ENCODE measurements at places on chromosomes 11 and 22.
A peak's percentile ranks its signal among the peaks of the same experiment; 100 is the strongest.

DNA sequence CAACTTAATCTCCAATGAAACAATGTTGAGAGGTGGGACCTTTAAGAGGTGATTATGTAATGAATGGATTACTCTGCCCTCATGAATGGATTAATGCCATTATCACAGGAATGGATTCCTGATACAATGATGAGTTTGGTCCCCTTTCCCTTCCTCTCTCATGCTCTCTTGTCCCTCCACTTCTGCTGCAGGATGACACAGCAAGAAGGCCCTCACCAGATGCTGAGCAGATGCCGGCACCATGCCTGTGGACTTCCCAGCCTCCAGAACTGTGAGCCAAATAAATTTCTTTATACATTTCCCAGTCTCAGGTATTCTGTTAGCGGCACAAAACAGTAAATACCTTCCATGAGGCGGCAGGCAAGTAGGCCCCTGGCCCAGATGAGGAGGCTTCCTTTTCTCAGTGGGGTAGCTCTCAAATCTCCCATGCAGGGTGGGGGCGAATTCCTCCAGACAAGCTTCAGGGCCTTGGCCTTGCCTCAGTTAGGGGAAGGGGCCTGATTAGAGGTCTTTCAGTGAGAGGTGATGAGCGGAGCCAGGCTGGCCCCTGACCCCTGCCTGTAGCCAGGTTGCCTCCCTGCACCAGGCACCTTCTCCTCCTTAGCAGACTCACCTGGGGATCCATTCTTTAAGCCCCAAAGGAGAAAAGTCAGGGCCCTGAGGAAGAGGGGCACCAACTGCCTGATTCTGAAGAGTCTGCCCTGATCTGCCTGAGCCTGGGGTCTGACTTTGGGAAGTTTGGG is 86.0 kb downstream of the RRM1 start:
- H3K27me3 ChIP-seq, result peaks cover 2% of the 10 kb centered on the region
- DNase-seq, result no peak
- no peaks in the 10 kb centered on the region for H3K36me3 ChIP-seq
- H3K4me3 ChIP-seq, result no peak overlapping the region
- H3K4me1 ChIP-seq, result peaks cover 6% of the 10 kb centered on the region

DNA sequence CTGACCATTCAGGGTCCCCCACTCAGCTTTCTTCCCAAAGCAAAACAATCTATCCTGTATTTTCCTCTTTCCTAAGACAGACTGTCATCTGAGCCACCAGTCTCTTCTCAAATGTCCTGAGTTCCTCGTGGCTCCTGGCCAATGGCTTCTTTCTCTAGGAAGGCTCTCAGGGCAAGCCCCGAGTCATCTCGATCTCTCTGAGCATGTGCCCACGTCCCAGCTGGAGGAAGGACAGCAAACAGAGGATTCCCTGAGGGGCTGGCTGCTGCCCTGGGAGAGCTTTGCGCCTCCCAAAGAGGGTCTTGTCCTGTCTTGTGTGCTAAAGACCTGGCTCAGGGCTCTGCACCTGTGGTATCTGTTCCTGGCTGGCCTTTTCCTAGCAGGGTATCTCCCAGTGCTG is 8.3 kb downstream of the SLC37A2 start:
- H3K4me3 ChIP-seq, result no peak overlapping the region
- DNase-seq, result no peak
- H3K36me3 ChIP-seq, result no peaks in the 10 kb centered on the region
- peaks cover 5% of the 10 kb centered on the region for H3K27me3 ChIP-seq

- no peak for DNase-seq
- H3K27ac ChIP-seq, result no peak overlapping the region
- H3K27me3 ChIP-seq, result peaks cover 3% of the 10 kb centered on the region
- peaks cover 71% of the 10 kb centered on the region for H3K4me1 ChIP-seq
- H3K36me3 ChIP-seq, result no peaks in the 10 kb centered on the region
- H3K4me3 ChIP-seq, result no peak overlapping the region
Observed at GRCh38 chr11:63557570-63557969, 5.6 kb downstream of the PLAAT2 start.

GRCh38 chr22:19631899-19632667 is 82.2 kb upstream of the SEPTIN5 start:
- H3K27me3 ChIP-seq, result peaks cover 6% of the 10 kb centered on the region
- DNase-seq, result no peak
- H3K27ac ChIP-seq, result no peak overlapping the region
- no peak overlapping the region for H3K4me3 ChIP-seq
- no peaks in the 10 kb centered on the region for H3K4me1 ChIP-seq
- H3K36me3 ChIP-seq, result no peaks in the 10 kb centered on the region

DNA sequence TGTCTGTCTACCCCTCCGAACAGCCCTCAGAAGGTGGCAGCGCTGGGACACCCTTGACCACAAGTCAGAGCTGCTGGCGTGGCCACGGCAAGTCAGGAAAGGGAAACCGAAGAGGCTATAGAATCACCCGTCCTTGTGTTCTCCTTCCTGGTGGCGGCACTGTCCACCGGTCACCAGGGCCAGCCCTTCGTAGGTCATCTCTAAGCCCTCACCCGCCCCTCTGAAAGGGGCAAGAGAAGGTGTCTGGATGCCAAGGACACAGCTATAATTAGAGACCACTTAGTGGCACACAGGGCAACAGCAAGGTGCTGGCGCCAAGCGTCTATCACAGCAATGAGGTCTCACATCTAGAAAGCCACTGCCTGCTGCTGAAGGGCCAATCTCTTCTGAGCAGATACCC is 320.9 kb downstream of the SHANK2 start:
- no peak overlapping the region for H3K4me3 ChIP-seq
- no peak for DNase-seq
- H3K27me3 ChIP-seq, result peaks cover 4% of the 10 kb centered on the region
- no peaks in the 10 kb centered on the region for H3K36me3 ChIP-seq

- peaks cover 12% of the 10 kb centered on the region for H3K27me3 ChIP-seq
- no peak overlapping the region for H3K27ac ChIP-seq
- H3K36me3 ChIP-seq, result no peaks in the 10 kb centered on the region
- H3K4me1 ChIP-seq, result no peaks in the 10 kb centered on the region
- DNase-seq, result no peak
Observed at GRCh38 chr11:16917941-16918340, 96.3 kb downstream of the PLEKHA7 start.

DNA sequence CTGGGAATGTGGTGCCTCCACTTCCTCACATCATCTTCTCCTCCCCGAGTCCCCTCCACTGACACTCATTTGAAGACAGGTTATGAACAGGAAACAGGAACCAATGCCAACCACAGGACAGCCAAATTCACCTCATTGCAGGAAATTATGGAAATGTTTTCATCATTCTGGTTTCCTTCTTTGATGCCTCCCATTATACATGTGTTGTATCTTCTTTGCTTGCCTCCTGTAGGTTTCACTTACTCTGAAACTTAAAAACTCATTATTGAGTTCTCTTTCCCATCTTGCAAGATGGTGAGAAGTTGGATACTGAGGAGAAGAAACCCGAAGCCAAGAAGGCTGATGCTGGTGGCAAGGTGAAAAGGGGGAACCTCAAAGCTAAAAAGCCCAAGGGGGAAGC is 108.5 kb downstream of the PHF21B start:
- DNase-seq, result no peak
- no peaks in the 10 kb centered on the region for H3K4me1 ChIP-seq
- no peak overlapping the region for H3K4me3 ChIP-seq
- peaks cover 5% of the 10 kb centered on the region for H3K27me3 ChIP-seq

- no peak overlapping the region for H3K4me3 ChIP-seq
- H3K36me3 ChIP-seq, result no peaks in the 10 kb centered on the region
- no peak for DNase-seq
Observed at GRCh38 chr22:30398685-30399680, 2.2 kb downstream of the SEC14L2 start.

DNA sequence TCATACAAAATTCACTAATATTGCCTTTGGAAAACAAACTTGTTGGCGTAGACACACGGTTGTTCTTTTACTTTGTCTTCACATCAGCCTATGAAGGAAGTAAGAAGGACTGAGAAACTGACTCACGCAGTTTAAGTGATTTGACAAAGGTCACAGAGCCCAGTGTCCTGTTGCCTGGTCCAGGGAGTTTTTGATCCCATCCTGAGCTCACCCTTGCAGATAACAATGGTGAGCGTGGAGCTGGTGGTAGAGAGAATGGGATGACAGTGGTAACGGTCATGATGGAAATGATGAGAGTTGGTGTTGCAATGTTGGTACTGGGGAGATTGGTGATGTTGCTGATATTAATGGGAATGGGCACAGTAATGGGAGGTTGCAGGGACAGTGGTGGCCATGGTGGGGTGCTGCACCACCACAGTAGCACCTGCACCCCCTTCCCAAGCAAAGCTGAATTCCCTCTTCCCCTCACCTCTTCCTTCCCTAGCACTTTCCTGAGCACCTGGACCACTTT is 22.0 kb downstream of the CREB3L1 start:
- H3K4me1 ChIP-seq, result no peaks in the 10 kb centered on the region
- no peak for DNase-seq
- H3K27me3 ChIP-seq, result peaks cover 2% of the 10 kb centered on the region
- H3K4me3 ChIP-seq, result no peak overlapping the region
- no peaks in the 10 kb centered on the region for H3K36me3 ChIP-seq
- H3K27ac ChIP-seq, result no peak overlapping the region

DNA sequence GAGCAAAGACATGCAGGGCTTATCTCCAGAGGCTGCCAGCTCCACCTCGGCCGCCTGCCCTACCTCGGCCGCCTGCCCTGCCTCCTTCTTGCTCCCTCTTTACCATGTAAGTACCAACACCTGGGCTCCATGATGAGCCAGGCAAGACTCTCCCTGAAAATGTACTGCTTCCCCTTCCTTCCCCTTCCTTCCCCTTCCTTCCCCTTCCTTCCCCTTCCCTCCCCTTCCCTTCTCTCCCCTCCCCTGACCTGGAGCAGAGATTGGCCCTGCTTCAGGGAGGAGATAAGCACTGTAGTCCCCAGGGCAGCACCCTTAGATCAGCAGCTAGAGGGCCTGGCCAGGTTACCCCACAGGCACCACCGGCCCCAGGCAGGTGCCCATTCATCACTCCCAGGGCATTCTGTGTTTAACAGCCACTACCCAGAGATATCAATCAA is 25.4 kb upstream of the ADORA2A start:
- no peak for DNase-seq
- H3K36me3 ChIP-seq, result peaks cover 11% of the 10 kb centered on the region
- H3K4me3 ChIP-seq, result no peak overlapping the region
- no peak overlapping the region for H3K27ac ChIP-seq
- peaks cover 32% of the 10 kb centered on the region for H3K4me1 ChIP-seq
- no peaks in the 10 kb centered on the region for H3K27me3 ChIP-seq

DNA sequence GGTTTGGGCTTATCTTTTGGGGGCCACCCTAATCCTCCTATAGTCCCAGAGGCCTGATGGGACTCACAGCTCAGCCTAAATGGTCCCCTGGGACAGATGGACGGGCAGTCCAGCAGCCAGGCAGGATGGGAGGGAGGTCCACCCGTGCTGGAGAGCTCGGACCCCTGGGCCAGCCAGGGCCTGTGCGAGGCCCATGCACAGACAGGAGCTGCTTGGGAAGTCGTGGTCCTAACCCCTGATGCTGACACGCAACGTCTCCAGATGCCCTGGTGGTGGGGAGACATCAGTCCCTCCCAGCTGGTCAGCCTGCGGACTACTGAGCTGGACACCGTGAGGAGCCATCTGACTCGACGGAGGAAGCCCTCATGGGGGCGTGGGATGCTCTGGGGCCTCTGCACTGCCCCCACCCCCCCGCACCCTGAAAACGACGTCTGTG is 31.2 kb upstream of the MUC5AC start:
- no peaks in the 10 kb centered on the region for H3K4me1 ChIP-seq
- H3K4me3 ChIP-seq, result no peak overlapping the region
- H3K36me3 ChIP-seq, result no peaks in the 10 kb centered on the region
- H3K27ac ChIP-seq, result no peak overlapping the region
- DNase-seq, result no peak

- no peaks in the 10 kb centered on the region for H3K36me3 ChIP-seq
- H3K27me3 ChIP-seq, result no peaks in the 10 kb centered on the region
- DNase-seq, result no peak
- no peak overlapping the region for H3K4me3 ChIP-seq
- no peak overlapping the region for H3K27ac ChIP-seq
- no peaks in the 10 kb centered on the region for H3K4me1 ChIP-seq
Observed at GRCh38 chr22:38289583-38290082, 16.8 kb upstream of the TMEM184B start.

DNA sequence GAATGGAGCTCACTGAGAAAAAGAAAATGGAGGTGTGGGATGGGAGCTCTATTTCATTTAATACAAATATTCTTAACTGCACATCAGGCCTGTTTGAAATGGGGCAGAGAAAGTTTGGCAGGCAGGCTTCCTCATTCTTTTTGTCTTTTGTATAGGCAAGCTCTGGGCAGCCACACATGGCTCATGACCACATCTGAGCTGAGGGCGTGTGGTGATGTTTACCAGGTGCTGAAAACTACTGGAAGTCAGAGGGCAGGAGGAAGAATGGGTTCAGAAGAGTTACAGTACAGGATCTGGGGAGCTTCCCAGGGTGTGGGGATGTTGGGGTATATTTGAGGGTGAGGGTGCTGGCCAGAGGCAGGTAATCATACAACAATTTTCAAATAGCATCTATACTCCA is 66.3 kb upstream of the NAV2 start:
- no peaks in the 10 kb centered on the region for H3K36me3 ChIP-seq
- peaks cover 6% of the 10 kb centered on the region for H3K27me3 ChIP-seq
- no peak overlapping the region for H3K27ac ChIP-seq
- H3K4me1 ChIP-seq, result peaks cover 8% of the 10 kb centered on the region
- DNase-seq, result no peak

- no peak overlapping the region for H3K27ac ChIP-seq
- H3K27me3 ChIP-seq, result no peaks in the 10 kb centered on the region
- H3K4me3 ChIP-seq, result no peak overlapping the region
- H3K4me1 ChIP-seq, result no peaks in the 10 kb centered on the region
- no peak for DNase-seq
Observed at GRCh38 chr11:127470306-127470884, 469.8 kb upstream of the KIRREL3 start.

DNA sequence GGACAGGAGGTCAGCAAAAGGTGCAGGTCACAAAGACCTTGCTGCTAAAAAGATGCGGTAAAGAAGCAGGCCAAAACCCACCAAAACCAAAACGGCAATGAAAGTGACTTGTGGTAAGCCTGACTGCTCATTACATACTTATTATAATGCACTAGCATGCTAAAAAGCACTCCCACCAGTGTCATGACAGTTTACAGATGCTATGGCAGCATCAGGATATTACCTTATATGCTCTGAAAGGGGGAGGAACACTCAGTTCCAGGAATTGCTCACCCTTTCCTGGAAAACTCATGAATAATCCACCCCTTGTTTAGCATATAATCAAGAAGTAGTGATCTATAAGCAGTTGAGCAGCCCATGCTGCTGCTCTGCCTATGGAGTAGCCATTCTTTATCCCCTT is 45.2 kb upstream of the SLC5A12 start:
- no peak overlapping the region for H3K4me3 ChIP-seq
- no peaks in the 10 kb centered on the region for H3K27me3 ChIP-seq
- no peaks in the 10 kb centered on the region for H3K4me1 ChIP-seq
- no peaks in the 10 kb centered on the region for H3K36me3 ChIP-seq

- peaks cover 39% of the 10 kb centered on the region for H3K4me1 ChIP-seq
- no peaks in the 10 kb centered on the region for H3K36me3 ChIP-seq
- H3K4me3 ChIP-seq, result peak overlapping the region; percentile 87
- H3K27me3 ChIP-seq, result peaks cover 24% of the 10 kb centered on the region
Observed at GRCh38 chr11:67288452-67289225, 464 bp upstream of the ANKRD13D start.

GRCh38 chr11:114129142-114129541 is 69.6 kb downstream of the ZBTB16 start:
- peaks cover 4% of the 10 kb centered on the region for H3K36me3 ChIP-seq
- DNase-seq, result no peak
- H3K4me1 ChIP-seq, result peaks cover 90% of the 10 kb centered on the region
- peak overlapping the region; percentile 58 for H3K4me3 ChIP-seq
- peaks cover 4% of the 10 kb centered on the region for H3K27me3 ChIP-seq
